Anterior cingulate cortex (tissue), 58 donors: ENCODE measurements at places on chromosomes 4 and X.

GRCh38 chr4:13483136-13483767 lies 888 bp downstream of the RAB28 start:
- no peak for DNase-seq

GRCh38 chr4:68995292-68995691 lies 43.7 kb upstream of the UGT2A3 start:
- DNase-seq: no peak

GRCh38 chr4:10180927-10181744 lies 64.5 kb upstream of the WDR1 start:
- no peak for DNase-seq

- DNase-seq: peak; percentile 3
Measured at GRCh38 chr4:75715105-75715799, 9.1 kb upstream of the USO1 start.

- DNase-seq: no peak
Measured at GRCh38 chr4:81258841-81259550, 44.0 kb upstream of the PRKG2 start.

GRCh38 chrX:152635941-152636340 lies 1.8 kb upstream of the GABRQ start:
- DNase-seq: peak; percentile 21

- DNase-seq: no peak
Measured at GRCh38 chrX:150240643-150240970, 122.5 kb upstream of the MAMLD1 start.

DNA sequence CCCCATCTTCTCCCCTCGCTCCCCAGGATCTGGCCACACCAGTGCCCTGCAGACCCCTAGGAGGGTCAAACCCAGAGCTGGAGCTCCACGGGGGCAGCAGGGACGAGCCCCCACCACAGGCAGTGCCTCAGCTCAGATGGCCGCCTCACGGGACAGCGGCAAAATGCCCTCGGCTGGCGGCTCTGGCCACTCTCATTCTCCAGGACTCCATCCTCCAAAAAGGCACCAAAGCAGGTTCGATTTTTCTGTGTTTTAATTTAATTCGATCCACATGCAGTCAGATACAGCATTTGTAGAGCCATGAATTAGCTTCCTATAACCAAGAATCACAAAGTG lies 8.3 kb downstream of the FAM53A start:
- DNase-seq: no peak

- DNase-seq: no peak
Measured at GRCh38 chr4:153160821-153161220, 43.4 kb upstream of the TRIM2 start.

DNA sequence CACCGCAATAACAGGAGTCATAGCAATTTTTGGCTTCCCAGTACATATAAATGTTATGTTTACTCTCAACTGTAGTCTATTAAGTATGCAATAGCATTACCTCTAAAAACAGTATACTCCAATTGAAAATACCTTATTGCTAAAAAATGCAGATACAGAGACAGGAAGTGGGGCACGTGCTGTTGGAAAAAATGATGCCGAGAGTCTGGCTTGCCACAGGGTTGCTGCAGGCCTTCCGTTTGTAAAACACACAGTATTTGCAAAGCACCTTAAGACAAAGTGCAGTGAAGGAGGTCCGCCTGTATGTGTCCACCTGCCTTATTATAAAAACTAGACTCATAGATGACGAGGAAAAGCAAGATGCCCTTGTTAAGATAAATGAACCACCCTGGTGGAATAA lies 23.5 kb downstream of the CD99 start:
- no peak for DNase-seq

GRCh38 chr4:88953400-88953799 lies 103.6 kb downstream of the FAM13A start:
- DNase-seq: no peak

DNA sequence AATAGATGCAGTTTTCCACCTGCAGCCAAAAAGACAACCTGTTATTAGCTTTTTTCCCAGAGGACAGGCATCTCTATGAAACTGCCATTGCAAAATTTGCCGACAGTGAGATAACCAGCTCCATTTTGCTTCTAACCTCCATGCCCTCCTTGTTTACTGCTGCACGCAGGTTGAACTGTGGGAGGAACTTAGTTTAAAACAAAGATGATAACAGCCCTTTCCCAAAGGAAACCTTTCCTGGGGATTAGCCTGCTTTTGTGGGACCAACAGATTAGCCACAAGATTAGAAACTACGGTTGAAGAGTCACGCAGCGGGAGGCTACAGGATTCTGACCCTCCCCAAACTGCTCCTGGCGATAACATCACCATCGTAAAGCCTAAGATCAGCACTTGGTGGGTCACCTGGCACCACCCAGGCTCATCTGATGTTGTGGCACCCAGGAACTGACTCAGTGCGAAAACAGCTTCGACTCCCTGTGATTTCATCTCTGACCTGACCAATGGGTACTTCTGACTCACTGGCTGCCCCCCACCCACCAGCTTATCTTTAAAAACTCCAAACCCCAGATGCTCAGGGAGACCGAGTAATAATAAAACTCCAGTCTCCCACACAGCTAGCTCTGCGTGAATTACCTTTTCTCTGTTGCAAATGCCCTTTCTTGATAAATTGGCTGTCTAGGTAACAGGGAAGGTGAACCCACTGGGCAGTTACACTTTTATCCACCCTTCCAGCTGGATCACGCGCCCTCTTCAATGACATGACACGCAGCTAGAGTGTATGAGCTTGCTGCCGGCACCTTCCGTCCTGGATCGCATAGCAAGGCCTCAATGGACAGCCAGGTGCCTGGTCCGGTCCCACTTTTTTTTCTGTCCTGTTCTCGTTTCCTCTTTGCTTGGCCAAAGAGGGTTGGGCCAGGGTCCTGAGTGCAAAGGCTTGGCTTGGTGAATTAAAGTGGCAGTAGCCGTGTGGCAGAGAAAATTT lies 27.2 kb downstream of the NOP14 start:
- DNase-seq: no peak

DNA sequence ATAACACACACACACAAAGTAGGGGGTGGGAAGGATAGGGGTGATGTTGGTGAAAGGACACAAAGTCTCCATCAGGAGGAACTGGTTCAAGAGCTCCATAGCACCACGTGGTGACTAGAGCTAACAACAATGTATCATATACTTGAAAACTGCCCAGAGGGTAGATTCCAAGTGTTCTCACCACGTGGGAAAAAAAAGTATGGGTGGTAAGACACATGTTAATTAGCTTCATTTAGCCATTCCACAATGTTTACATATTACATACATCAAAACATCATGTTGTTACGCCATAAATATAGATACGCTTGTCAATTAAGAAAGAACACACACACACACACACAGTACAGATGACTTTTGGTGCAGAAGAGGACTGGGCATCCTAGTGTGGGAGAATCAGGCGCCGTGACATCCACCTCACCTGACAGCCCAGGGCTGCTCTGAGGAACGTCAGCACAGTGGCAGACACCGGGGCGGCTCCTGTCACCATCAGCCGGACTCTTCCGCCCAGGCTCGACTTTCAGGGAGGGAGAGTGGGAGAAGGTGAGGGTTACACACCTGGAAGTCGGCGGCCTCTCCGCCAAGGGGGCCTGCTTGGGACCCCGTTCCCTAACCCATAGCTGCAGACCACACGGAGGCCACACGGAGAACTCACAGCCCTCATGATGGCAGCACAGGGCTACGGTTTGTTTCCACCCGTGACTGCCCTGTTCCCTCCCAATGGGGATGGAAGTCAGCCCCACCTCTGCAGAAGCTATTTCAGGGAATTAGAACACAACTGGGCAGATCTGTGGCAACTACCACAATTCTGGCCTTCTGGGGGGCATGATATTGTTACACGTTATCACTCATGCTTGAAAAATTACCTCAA lies 31.8 kb upstream of the CENPU start:
- no peak for DNase-seq

GRCh38 chrX:98331407-98331806 lies 1447.7 kb downstream of the RPA4 start:
- DNase-seq: no peak

DNA sequence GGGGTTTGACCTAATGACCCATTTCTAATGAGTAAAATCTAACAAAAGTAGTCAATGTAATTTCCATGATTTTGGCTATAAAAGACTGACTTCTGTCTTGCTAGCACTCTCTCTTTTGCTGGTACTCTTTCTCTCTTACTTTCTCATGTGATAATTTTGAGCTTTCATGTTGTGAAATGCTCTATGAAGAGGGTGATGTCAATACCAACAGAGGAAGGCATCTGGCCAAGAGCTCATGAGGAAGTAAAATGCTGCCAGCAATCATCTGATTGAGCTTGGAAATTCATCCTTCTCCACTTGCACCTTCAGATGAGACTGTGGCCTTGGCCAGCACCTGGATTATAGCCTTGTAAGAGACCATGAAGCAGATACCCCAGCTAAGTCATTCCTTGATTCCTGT lies 347.7 kb downstream of the HS3ST1 start:
- no peak for DNase-seq

- DNase-seq: no peak
Measured at GRCh38 chrX:48498374-48498809, 10.4 kb upstream of the PORCN start.

DNA sequence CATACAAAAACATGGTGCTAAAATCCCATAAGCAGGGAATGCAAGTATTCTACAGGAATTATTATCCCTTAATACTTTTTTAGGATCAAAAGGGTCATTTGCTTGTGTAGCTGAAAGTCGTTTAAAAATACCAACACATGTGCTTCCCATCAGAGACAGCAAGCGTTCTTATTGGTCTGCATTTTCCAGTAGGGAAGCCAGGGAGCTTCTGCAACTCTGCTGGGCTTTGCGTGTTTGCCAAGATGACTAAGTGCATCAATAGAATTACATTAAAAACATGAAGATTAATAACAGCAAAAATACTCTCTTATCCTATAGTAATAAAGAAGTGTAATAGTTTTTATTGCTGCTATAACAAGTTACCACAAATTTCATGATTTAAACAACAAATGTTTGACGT lies 111.2 kb downstream of the QDPR start:
- no peak for DNase-seq

DNA sequence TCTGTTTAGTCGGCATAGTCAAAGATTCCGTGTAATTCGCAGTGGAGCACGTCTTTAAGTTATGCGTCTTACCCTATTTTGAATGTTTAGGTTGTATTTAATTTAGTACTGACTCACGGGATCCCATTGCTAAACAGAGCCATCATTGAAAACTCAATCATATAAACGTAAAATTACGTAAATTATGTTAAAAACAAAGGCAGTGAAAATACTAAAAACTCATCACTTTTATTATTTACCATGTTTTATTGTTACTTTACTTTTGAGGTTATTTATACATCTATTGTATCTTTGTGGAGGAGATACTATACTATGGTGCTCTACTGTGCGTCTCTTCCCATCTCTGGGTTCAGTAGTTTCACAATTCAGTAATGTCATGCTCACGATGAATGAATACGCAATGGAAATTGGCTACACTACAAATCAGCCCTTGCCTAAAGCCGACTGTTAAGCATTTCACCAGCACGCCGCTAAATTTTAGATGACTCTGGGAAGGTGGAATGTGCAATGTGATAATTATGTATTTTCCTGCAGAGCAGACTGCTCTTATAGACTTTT lies 944 bp downstream of the FUNDC2 start:
- DNase-seq: no peak

GRCh38 chrX:129634541-129634940 lies 20.2 kb downstream of the APLN start:
- DNase-seq: no peak

GRCh38 chr4:153502584-153502983 lies 36.4 kb downstream of the TMEM131L start:
- DNase-seq: no peak

DNA sequence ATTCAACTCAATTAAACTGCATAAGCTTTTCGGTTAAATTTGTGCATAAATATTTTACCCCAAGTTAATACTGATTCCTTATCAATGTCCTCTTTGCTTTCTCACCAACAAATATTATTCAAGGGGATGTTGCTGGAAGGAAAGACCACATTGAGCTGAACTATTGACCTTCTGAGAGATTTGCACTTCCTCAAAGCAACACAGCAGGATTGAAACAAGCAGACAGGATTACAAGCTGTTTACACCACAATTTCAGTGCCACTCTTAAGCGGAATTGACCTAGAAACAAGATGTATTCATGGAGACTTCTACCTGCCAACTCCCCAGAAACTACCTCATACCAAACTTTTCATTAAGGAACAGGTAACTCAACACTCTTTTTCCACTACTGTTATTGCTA lies 96.5 kb upstream of the DUSP21 start:
- no peak for DNase-seq

GRCh38 chr4:22389240-22389870 lies 126.5 kb downstream of the ADGRA3 start:
- peak; percentile 12 for DNase-seq

DNA sequence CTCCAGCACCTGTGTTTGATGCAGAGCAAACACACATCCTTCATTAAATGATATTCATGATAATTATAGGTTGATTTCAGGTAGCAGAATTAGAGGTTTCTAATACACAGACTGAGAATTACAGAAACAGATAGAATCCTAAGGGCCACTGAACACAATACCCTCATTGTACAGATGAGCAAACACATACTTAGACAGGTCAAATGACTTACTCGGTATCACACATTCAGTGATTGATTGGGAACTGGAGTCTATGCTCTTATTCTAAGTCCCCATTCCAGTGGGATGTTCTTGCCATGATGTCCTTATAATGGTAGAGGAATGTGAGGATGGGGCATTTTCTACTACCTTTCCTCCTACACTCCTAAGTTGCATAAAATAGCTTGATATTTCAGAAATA lies 70.8 kb downstream of the DCAF8L1 start:
- DNase-seq: no peak

DNA sequence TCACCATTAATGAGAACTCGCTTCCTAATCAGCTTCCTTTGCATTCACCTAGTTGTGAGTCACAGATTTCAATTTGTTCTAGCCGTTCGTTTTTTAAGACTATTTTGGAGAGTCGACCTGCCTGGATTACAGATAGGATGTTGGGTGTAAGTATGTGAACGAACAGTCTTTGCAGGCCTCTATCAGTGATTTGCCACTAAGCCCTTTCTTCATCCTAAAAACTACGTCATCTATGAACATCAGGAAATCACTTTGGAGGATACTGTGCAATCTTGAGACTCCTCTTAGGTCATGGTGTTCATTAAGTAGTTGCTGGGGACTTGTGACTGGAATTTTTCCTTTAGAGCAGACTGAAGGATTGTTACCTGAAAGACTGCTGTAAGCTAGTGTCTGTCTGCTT lies 1.1 kb downstream of the POLA1 start:
- no peak for DNase-seq

DNA sequence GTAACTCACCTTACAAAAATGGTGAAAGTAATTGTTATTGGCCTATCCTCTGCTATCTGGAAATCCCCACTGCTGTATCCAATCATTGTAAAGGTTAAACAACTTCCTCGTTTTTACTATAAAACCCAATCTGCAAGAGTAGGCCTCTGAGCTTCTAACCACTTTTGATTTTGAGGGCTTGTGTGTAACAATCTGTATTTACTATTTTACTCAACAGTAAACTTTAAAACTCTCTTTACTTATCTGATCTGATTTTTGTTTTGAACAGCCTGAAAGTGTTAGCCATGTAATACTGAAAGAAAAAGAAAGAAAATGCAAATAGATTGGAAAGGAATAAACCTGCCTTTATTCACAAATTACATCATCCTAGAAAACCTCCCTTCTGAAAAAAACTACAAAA lies 63.1 kb downstream of the SLC10A7 start:
- DNase-seq: no peak

GRCh38 chrX:4550018-4550417 lies 836.6 kb upstream of the PRKX start:
- no peak for DNase-seq
